Trophoblast cell (in vitro differentiated cells and primary cell): ENCODE measurements at places on chromosomes 16 and 17.

- no peak for DNase-seq
Measured at GRCh38 chr16:17724242-17724898, 253.6 kb upstream of the XYLT1 start.

DNA sequence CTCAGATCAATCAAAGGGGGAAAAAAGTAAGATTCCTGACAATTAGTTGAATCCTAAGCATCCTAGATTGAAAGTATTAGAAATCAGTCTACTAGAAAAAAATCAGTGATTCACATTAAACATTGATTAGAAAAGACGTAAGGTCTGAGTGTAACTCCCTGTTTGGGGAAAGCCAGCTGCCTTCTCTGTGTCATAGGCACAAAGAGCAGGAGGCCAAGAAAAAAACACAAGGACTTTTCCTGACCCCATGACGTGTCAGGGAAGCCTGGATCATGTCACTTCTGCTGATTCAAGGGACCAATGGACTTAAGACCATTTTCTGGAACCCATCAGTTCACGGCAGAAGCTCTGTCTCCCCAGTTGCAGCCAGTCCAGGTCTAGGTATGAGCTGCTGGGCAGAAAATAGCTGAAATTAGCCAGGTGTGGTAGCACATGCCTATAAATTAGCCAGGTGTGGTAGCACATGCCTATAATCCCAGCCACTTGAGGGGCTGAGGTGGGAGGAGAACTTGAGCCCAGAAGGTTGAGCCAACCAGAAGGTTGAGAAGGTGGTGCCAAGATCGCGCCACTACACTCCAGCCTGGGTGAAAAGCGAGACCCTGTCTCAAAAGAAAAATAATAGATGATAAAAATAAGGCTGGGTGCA is 35.9 kb downstream of the RANBP10 start:
- DNase-seq = no peak

DNA sequence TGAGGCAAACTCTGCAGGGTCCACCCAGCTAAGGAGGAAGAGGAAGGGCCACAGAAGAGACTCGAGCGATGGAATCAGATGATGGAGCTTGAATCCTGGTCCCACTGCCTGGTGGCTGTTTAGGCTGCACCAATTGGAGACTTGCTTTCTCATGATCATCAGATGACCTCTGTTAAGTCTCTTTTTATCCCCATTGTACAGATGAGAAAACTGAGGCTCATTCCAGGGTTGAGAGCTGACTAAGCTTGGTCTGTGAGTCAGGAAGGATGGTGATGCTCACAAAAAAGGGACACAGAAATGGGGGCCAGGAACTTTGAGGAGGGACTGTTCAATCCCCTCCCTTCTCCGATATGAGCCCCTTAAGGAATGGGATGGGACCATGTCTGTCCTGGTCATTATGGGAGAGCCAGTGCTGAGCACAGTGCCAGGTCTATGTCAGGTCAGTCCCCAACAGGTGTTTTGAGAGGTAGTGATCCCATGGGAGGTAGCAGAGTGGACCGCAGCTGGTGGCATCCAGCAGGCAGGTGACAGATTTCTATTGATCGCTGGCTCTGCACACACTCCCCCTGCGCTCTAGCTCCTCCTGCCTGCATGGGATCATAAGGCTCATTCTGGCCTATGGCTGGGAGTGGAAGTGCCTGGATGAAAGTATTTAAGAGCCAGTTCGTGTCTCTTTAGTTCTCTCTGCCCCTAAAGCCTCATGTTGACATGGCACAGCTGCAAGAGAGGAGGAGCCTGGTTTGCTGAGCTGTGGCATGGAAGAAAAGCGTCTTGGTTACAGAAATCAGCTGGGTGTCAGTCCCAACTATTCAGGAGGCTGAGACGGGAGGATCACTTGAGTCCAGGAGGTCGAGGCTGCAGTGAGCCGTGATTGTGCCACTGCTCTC is 27.2 kb downstream of the SNX20 start:
- no peak for DNase-seq

DNA sequence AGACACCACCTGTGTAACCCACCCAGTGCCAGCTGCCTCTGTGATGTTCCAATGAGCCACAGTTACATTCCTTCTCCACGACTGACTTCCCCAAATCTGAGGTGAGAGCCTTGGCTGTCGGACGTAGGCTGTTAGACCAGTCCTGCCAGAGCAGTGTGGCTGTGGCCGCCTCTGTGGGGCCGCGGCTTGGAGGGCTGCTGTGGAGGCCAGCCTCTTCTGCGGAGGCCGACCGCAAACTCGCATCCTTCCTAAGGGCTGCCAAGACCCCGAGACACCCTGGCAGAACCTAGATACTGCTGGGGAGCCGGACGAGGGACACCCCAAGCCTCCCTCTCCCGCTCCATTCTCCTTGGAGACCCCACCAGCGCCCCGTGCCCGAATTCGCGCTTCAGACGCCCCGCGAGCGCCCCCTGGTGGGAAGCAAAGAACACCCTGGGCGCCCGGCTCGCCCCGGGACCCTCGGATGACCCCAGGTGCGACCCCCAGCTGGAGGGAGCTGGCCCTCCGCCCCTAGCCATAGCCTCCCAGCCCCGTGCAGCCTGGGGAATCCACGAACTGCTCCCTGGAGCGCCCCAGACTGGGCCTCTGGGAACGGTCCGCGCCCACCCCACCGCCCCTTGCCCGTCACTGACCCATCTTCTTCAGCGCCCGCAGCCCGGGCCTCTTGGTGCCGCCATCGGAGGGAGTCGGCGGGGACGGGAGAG is 547 bp downstream of the PLCD3 start:
- peak; percentile 78 for DNase-seq

GRCh38 chr17:61352408-61352770 is 47.3 kb upstream of the TBX2 start:
- no peak for DNase-seq
